NCI-H1436 treated with DMSO at 0.1 percent for 48 hours (cell line): ENCODE measurements at places on chromosomes 7 and 10.

- DNase-seq, result no peak
Observed at GRCh38 chr10:61283481-61284221, 169.5 kb downstream of the TMEM26 start.

DNA sequence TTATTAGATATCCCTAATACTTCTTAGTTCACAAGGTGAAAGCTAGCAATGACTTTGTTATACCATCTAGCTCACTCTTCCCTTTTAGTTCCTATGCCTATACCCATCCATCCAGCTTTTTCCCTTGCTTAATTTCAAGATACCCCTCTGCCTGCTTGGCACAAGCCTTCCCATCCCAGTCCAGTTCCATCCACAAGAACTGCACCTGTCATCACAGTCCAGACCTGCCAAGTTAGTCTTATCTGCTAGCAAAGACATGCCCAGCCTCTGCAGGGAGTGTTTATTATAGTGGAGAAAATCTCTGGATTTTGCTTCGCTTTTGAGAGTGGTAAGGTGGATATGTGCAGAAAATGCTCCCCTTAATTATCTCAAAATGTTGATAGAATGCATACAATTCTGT is 158.2 kb downstream of the ST7 start:
- no peak for DNase-seq

DNA sequence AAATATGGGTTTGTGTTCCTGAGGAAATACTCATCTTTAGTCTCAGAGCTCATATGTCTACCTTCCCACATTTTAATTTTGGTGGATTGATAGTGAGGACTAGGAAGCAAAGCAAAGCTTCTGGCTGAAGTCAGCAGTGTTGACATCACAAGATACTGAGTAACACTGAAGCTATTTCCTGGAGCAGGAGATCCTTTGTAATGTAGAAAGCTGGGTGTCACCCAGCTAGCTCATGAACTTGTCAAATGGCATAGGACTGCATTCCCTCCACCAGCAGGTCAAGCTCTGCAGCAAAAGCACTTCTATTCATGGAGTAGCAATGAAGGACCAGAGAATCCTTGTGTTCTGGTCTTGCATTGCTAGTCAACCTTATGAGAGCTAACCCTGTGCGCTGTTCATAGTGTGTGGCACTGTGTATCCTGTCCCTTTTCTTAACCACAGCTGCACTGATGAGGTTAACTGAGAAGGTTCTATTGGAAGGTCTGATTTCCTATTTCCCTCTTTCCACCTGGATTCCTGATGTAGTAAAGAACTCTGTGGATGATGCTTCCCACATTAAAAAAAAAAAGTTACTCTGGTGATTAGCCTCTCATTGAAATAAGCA is 94.8 kb upstream of the ZNF804B start:
- DNase-seq, result no peak

- no peak for DNase-seq
Observed at GRCh38 chr7:66429498-66430163, 199.1 kb upstream of the KCTD7 start.

DNA sequence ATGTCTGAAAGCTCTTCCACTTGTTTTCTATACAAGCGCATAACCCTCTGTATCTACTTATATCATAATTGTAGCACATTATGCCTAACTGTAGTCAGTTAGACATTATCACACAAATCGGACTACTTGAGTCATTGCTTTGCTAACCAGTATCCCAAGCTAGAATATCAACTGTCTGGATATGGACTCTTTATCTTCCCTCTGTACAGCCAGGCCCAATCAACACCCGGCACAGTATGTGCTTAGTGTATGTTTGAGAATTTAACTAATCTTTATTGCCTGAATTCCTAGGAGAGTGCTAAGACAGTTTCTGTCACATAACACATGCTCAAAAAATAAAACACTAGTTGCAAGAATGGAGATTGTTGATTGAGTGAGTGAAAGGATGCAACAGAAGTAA is 211.2 kb downstream of the ARL4A start:
- no peak for DNase-seq

DNA sequence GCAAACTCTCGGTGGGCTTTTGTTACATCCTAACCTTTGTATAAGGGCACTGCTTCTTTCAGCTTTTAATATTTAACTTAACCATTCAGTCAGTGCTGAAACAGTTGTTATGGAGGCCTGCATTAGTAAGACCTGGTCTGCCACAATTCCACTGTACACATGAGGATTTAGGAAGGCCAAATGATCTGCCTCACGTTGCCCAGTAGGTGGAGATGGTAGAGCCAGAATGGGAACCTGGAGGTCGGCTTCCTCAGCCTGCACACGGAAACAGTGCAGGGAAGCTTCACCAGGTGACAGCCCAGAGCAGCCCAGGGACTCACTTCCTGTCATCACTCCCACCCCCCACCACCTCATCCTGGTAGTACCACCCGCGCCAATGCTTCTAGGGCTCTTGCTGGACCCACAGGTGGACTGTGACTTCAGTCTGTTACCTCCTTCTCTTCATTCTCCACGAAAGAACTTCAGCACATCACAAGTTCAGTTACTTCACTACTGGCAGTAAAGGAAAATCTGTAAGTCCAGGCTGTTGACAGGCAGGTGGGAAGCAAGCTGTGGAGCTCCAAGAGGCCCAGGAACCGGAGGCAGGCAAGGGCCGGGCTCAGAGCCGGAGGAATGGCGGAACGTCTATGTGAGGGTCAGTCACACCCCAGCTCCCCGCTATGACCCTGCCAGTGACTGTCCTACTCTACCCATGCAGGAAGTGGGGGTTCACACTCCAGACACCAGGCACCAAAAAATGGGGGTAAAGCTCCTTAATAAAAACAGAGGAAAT is 480.3 kb upstream of the C7orf33 start:
- no peak for DNase-seq

- no peak for DNase-seq
Observed at GRCh38 chr10:88168171-88169036, 305.0 kb downstream of the PTEN start.

GRCh38 chr7:112362053-112362650 is 88.1 kb upstream of the IFRD1 start:
- no peak for DNase-seq

DNA sequence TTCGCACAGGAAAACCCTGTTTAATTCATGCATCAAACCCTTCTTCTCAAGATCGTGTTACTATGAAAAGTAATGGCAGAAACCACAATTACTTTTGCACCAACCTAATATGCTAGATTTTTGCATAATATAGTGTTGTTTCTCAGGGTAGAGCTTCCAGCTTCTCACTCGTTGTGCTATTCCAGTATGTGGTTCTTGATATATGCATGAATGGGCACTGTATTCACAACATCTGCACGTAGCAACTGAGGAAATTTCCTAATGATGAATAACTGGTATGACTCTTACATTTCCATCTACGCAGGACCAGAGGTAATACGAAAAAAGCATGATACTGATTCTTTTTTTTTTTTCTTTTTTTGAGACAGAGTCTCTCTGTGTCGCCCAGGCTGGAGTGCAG is 326.6 kb upstream of the GALNT17 start:
- DNase-seq, result no peak

DNA sequence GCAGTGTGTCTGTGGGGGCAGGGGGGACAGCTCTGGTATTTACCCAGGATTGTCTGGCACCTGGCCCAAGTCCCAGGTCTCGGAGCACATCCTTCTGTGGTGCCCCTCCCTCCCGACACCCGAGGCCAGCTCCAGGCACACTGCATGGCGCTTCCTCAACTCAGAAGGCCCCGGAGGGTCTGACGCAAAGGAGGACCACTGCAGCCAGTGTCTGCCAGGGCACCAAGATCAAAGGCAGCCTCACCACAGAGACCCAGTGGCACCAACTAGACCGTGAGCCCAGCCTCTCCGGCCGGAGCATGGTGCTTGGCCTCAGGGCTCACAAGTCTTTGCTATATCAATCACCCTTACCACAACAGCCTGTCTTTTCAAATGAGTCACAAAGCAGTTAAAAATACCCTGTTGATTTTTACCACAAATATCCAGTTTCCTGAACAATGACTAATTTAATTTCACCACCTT is 99.3 kb upstream of the DDC start:
- no peak for DNase-seq

DNA sequence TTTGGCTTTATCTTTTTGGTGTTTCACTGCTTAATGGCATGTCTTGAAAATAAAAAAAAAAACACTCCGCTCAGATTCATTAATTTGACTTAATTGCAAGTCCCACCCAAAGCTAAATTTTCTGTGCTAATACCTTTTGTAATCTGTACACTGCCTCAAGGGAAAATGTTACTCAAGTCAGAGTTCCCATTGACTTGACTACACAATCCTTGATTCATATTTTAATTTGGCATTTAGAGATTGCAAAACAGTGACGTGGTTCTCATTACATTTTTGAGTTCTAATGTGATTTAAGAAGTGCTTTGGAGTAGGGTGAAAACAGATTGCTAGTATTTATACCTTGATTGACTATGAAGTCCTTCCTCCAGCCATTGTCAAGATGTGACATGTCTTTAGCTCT is 21.3 kb upstream of the LIPM start:
- no peak for DNase-seq

- no peak for DNase-seq
Observed at GRCh38 chr7:143480501-143480900, 2.8 kb downstream of the TAS2R41 start.

- DNase-seq, result no peak
Observed at GRCh38 chr7:140179339-140179738, 2.6 kb upstream of the KDM7A start.

DNA sequence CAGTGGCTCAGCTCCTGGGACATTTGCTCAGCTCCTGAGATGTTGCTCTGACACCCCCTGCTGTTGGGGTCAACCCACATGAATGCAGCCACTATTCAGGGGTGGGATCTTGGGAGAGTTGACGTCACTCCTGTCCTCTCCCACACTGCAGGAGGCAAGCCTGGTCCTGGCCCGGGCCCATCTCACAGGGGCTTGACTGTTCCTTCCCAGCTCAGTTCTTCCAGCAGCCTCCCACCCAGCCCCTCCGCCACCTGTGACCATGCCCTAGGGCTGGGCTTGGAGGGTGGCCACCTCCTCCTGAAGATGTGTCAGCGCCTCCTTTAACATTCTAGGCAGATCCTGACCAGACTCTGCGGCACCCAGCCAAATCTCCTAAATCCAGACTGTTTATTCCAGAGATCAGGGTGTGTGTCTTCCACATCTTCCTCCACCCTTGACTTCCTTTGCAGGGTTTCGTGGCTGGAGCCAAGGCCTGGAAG is 19.1 kb upstream of the OPALIN start:
- DNase-seq, result no peak

DNA sequence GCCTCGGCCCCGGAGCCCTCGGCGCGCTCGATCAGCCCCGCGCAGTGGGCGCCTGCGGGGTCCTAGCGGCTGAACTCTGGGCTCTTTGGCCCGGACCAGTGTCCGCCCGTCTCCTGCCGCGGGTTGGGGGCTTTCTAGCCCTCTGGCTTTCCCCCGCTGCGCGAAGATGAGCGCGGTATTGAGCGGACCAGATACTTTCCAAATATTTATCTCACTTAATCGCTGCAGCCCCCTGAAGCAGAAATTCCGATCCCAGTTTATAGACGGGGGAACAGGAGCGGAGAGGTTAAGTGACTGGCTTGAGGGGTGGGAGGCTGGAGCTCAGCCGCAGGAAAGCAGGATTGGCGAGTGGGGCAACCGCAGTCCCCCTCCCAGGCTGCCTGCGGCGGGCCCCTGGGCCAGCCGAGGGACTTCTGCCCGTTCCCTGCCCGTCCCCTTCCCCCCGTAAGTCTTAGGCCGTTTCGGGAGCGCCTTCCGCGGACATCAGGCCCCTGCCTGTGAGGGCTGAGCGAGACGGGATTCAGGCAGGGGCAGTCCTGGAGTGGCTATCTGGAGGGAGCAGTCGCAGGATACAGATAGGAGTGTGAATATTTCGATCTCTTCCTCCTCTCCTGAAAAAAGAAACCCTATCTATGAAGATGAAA is 565 bp downstream of the STRIP2 start:
- no peak for DNase-seq

- no peak for DNase-seq
Observed at GRCh38 chr10:71349406-71349805, 30.3 kb downstream of the SLC29A3 start.

- DNase-seq, result no peak
Observed at GRCh38 chr7:152649220-152649619, 26.7 kb downstream of the XRCC2 start.

DNA sequence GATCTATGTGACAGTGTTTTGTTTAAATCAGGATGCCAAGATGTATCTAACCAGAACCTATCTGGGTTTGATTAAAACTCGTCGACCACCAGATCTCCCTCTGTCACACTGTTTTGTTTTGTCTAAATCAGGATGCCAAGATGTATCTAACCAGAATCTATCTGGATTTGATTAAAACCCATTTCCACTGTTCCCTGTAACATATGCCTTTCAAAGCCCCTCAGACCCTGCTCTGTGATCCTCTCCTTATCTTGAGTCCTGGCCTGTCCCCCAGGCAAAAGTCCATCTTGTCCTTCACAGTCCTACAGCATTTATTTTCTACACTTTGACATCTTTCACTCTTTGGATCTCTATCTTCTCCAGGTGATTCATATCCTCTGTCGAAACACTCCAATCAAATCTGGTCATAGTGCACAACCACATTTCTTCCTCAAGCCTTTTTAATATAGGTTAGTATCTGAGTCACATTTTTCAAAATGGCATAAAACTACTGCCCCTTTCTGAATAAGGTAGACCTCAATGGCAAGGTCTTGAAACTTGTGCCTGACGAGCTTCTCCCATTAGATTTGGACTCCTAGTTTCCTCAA is 32.5 kb downstream of the ERLIN1 start:
- DNase-seq, result no peak

- no peak for DNase-seq
Observed at GRCh38 chr7:50650057-50650664, 85.0 kb upstream of the DDC start.

GRCh38 chr7:22116451-22117030 is 170.8 kb upstream of the CDCA7L start:
- DNase-seq, result no peak

DNA sequence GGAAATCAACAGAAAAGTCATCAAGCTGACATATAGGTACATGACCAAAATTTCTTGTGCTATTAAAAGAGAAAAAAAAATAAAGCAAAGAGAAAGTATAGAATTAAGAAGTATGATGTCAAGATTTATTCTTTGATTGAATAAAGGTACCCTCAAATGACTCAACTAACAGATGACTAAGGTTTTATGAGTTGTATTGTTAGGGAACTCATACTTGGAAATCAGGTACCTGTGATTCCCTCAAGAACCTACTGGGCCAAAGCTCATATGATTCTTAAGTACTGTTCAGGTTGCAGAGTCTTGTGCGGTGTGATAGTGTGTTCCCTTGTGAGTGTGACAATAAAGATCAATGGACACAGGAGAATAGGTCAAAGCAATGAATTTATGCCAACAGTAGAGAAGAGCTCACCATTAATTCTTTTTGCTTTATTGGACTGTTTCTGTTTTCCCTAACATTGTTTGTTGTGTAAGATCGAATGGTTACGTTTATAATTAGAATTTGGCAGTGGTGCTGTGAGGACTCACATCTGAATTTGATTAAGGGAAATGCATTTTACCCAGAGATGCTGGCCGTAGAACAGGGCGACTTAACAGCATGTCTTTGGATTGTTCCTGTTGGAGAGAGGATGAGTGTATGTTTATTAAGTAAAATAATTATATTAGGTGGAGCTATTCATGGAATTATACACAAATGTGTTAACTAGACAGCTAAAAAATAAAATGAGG is 293.2 kb upstream of the SEMA3D start:
- no peak for DNase-seq

- no peak for DNase-seq
Observed at GRCh38 chr7:128868624-128869137, 6.0 kb downstream of the ATP6V1F start.
